Stimulated activated CD4-positive, alpha-beta T cell treated with anti-CD3 and anti-CD28 coated beads, Interleukin-4, amount 100 ng/mL, for 48 hours (primary cell): ENCODE measurements at places on chromosomes 3 and 15.

- DNase-seq: no peak
Measured at GRCh38 chr15:50341616-50342136, 13.3 kb downstream of the GABPB1 start.

DNA sequence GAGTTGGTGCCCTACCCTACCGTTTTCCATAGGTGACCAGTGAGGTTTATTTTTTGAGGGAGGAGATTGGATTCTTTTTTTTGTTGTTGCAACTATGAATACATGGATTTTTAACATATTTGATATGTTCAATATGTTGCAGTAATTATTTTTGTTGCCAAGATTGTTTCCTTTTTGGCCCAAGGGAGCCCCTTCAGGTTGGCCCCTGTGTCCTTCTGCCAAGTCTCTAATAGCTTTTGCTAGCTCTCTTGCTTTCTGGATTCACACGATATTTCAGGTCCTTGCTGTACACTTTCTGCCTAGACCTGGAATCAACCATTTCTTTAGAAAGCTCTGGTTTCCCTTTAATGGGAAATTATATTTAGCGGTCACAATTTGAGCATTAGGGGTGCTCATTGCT is 22.7 kb upstream of the SLC28A1 start:
- no peak for DNase-seq

DNA sequence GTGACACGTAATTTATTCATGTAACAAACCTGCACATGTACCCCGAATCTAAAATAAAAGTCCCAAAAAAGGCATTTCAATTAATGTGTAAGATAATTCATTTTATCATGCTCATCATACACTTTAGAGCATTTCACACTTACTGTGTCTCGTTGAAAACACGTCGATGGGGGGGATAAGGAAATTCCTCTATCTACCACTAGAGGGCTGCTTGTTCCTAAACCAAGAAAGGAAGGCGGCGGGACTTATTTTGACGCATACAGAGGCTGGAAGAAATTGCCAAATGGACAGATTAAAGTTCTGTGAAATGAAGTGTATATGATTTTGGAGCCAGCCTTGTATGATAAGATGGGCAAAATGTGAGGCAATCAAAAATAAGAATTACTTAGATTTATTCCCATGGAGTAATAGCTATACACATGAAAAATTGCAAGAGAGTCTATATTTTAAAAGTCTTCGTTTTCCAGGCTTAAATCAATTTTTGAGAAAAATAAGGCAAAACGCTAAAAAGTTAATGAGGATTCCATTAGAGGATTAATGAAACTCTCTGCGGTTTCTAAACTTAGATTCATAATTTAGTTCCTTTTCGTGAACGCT is 346.8 kb downstream of the CNTN3 start:
- peak; percentile 0 for DNase-seq

GRCh38 chr3:14430053-14430452 is 27.6 kb downstream of the SLC6A6 start:
- DNase-seq: no peak

GRCh38 chr3:58202917-58203360 is 7.8 kb downstream of the DNASE1L3 start:
- DNase-seq: no peak

- no peak for DNase-seq
Measured at GRCh38 chr3:11305509-11305908, 33.3 kb downstream of the ATG7 start.

DNA sequence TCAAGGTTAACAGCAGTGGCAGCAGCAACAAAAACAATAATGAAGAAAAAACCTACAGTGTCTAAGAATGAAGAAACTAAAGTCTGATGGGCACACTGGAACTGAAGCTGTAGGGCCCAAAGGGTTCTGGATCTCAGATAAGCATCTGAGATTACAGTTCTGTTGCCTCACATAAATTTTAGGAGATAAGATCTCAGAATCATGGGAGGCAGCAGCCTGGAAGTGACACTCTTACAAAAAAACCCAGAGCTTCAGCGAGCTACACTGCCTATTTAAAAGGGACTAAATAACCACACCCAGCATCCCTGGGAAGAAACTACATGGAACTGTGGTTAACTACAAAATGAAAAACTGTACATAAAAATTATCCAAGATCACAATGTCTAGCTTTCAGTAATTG is 61.2 kb downstream of the PLD1 start:
- DNase-seq: no peak

DNA sequence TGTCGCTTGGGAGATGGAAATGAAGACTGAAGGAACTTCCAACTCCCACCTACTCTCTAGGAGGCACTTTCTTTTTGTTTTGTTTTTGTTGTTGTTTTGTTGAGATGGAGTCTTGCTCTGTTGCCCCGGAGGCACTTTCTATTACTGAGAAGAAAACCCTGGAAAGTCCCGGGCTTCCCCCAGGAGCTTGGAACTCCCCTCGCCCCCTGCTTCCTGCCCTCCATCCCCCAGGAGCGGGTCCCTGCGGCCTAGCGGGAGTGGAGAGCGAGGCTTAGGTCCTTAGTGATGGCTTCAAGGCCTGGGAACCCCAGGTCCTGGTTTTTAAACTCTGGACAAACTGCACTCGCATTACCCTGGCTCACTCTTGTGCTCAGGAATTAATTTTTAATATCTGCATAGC is 195.7 kb downstream of the OCA2 start:
- no peak for DNase-seq

GRCh38 chr3:68288085-68288484 is 633.7 kb upstream of the SUCLG2 start:
- no peak for DNase-seq

DNA sequence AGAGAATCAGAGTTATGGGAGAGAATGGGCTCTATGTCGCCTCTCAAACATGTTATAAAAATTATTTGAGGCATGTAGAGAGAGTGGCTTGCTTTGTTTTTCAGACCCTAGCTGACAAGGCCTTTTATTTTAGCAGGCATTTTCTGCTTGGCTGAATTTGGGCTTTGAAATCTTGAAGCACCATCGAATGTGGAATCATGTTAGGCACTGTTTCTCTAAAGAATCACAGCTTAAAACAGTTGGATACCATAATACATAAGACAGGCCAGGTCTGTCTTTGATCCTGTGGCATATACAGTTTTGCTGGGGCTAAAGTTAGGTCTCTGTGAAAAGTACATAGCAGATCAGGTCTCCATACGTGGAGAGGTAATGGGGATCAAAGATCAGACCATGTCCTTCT is 142.7 kb downstream of the NEK11 start:
- DNase-seq: no peak

GRCh38 chr15:56369234-56369633 is 4.0 kb downstream of the TEX9 start:
- DNase-seq: no peak

- DNase-seq: no peak
Measured at GRCh38 chr3:66393333-66394005, 107.4 kb downstream of the LRIG1 start.

DNA sequence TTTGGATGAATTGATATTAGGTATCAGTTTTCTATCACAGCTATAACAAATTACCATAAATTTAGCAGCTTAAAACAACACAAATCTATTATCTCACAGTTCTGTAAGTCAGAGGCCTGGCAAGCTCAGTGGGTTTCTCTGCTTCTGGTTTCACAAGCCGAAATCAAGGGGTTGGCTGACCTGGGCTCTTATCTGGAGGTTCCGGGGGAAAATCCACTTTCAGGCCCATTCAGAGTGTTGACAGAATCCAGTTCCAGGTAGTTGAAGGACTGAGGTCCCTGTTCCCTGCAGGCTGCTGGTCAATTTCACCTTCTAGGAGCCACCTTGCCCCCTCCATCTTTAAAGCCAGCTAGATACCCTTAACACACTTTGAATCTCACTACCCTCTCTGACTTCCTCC is 11.1 kb upstream of the HHATL start:
- DNase-seq: no peak

DNA sequence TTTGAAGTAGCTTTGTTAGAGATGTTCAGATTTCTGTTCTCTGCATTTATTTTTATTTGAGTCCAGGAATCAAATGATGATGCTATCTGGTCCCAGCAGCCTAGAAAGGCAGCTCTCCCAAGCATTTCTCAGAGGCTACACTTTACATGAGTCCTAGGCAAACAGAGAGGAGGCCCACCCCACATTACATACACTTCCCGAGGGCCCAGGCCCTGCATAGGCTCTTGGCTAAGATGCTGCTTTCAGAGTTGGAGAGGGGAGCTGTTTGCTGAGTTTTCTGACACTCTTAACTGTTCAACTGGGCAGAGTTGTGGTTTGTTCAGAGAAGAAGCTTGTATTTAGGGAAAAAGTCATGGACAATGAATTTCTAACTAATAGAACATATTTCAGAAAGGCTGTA is 117.9 kb upstream of the RGMA start:
- no peak for DNase-seq

- no peak for DNase-seq
Measured at GRCh38 chr3:161253711-161254110, 32.6 kb downstream of the NMD3 start.

GRCh38 chr15:69834267-69834666 is 263.4 kb downstream of the TLE3 start:
- DNase-seq: no peak

DNA sequence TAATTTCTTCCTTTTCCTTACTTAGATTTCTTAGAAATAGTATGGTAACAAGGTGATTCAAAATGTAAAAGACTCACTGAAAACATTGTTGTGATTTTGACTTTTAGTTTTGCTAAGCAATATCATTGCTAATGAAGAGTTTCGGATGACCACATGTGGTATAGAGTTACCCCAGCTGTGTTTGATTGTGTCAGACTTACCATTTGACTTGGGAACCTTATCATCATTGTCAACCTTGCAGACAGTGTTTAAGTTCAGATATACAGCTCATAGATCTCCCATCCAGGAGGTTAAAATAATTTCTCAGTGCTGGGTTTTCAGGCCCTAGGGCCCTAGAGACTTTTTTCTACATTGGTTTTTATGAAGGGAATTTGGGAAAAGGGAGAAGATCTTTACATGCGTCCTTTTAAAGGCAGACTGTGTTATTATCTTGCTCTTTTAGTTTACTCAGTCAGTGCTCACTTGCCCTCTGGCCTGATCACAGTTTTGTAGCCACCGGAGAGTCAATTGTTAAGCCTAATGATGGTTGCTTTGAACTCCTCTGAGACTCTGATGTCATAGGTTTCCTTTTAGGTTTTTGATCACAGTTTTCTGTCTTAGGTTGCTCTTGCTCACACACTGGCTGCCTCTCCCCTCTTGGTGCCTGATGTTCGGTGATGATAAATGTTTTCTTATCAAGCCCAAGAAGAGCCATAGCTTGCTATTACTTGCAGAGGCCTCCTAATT is 133.5 kb upstream of the ZPLD1 start:
- DNase-seq: no peak

DNA sequence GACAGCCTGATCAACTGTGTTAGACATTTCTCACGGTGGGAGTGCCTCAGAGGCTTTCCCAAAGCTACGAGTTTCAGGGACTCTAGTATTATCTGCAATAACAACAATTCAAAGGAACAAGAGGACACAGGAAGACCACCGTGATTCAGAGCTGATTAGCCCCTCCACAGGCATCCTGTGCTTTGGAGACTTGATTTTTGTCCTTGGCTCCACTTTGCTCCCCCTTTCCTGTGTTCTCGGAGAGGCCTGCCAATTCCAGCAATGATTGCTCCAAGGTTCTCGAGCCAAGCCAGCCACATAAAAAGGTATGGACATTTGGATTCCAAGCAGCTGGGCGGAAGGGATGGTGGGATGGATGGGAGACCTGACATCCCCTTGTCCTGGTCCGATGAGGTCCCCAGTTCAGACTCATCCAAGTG is 14.3 kb downstream of the EHD4 start:
- DNase-seq: no peak

- DNase-seq: no peak
Measured at GRCh38 chr3:177687291-177687690, 490.0 kb upstream of the TBL1XR1 start.

DNA sequence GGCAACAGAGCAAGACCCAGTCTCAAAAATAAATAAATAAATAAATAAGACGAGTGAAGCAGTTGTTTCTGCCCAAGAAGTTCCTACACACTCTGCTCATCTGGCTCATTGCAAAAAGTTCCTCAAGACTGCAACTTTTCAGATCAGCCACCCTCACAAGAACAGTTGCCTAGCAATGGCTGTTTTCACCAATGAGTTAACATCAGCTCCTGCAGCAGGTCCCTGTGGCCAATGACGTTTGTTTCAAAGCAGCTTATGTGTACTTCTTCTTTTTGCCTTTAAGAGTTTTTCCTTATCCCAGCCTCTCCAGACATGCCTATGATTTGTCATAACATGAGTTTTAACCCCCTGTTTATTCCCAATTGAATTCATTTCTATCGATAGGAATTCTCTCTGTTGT is 118.4 kb upstream of the SPRED1 start:
- DNase-seq: no peak

DNA sequence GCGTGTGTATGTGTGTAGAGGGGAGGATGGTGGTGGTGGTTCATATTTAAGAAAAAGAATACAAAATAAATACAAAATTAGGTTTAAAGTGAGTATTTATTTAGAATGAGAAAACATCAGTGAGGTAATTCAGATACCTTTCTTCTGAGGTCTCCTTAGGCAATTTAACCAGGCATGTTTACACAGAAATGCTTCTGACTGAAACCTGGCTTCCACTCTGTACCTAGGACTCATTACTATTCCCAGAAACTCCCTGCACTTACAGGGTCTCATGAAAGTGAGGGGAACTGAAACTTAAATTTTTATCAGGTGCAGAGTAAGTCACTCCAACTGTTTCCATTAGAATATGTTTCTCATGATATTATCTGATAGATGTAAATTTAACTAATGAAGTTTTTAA is 10.3 kb upstream of the DIPK2A start:
- DNase-seq: no peak

DNA sequence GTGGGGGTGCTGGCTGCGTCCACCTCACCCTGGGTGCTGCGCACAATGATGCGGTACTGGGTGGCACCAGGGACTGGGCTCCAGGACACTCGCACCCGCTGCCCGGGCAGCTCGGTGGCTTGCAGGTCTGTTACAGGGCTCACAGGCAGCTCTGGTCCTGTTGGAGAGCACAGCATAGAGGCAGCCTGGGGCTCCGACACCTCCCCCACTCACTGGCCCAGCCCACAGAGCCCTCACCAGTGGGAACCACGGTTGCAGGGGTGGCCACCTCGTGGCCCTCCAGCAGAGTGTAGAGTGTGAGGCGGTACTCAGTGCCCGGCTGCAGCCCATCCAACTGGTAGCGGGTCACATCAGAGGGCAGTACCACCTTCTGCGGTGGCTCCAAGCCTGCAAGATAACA is 3.7 kb downstream of the COL7A1 start:
- DNase-seq: no peak

DNA sequence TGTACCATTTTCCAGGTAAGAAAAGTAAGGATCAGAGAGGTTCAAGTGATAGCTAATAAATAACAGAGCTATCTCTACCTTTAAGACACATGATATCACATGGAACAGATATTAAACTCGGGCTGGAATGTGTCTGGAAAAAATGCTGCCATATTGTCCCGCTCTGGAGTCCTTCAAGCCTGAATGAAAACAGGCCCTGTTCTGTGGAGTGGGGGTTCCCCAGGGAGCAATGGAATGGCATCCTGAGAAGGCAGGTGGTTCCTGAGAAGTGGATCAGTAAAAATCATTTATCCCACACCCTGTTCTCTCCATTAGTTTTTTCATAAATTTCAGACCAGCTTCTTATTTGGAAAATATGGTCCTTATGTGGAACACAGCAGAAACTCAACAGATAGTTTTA is 57.3 kb upstream of the PRTG start:
- DNase-seq: no peak
